CD14-positive monocyte (primary cell): ENCODE measurements at places on chromosomes 2 and 18. TPM values are rescaled to one million over a fixed set of nuclear protein-coding genes. Genes with fewer than 3 reads are reported as not detected.

CEBPZOS gene
- 19.3 TPM for polyA plus RNA-seq

LYPD1 gene
- not detected for polyA plus RNA-seq

PRSS56 gene
- polyA plus RNA-seq: not detected

ECEL1 gene
- polyA plus RNA-seq: not detected

IL1RN gene
- 109 TPM for polyA plus RNA-seq

NETO1 gene
- polyA plus RNA-seq: not detected

DNA sequence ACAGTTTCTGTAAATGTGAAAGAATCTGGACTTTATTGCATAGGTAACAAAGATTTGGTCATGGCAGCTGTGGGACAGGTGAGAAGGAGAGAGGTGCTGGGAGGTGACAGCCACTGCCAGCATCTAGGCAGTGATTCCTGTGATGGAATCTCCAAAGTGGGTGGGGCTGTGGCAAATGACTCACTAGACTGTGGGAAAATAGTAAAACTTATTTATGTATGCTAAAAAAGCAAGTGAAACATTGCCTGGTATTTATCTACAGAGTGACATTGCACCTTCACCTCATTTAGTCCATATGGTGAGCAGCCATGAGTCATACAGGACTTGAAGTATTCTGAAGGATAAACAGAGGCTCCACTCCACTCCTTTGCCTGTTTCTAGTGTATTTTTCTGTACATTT lies 145.3 kb upstream of the MEX3C start:
- no peak for DNase-seq

- peak; percentile 82 for DNase-seq
Measured at GRCh38 chr18:48022531-48023329, 92.3 kb upstream of the SMAD2 start.

DNA sequence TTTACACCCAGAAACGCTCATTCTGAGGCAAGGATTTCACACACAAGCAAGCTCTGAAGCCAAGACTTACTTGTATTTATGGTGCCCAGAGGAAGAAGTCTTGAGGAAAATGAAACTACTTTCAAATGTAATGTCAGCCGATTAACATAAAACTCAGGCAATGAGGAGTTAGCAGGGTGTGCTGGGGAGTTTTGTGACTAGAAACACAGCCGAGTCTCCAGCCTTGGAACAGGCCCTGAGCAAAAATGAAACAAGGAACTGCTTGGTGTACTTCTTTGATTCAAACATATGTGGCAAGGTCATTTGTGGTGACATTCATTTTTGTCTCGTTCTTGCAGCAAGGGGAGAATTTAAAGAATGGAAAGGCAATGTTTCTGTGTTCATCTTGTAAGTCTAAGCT lies 4.5 kb downstream of the DYTN start:
- peak; percentile 27 for DNase-seq

- peak; percentile 89 for DNase-seq
Measured at GRCh38 chr2:233165895-233166661, 85.4 kb upstream of the ATG16L1 start.

GRCh38 chr2:226411727-226412360 lies 387.8 kb downstream of the IRS1 start:
- peak; percentile 70 for DNase-seq

DNA sequence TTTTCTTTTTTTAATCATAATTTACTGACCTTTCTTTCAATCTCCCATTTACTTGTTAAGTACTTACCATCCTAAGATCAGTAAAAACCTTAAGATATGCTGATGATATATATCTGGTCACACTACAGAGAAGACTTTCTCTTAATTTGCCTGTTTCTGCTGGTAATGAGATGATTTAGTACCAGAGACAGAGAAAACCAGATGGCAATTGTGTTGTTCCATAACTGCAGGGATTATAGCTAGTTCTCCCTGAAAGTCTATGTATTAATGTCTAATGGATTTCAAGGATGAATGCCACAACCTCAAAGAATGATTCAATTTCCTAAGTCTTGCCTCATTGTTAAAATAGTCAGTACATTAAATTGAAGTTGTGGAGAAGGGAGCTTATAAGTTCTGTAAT lies 40.3 kb downstream of the SNTG2 start:
- DNase-seq: no peak

- no peak for DNase-seq
Measured at GRCh38 chr2:83068714-83069113, 1390.4 kb downstream of the SUCLG1 start.

DNA sequence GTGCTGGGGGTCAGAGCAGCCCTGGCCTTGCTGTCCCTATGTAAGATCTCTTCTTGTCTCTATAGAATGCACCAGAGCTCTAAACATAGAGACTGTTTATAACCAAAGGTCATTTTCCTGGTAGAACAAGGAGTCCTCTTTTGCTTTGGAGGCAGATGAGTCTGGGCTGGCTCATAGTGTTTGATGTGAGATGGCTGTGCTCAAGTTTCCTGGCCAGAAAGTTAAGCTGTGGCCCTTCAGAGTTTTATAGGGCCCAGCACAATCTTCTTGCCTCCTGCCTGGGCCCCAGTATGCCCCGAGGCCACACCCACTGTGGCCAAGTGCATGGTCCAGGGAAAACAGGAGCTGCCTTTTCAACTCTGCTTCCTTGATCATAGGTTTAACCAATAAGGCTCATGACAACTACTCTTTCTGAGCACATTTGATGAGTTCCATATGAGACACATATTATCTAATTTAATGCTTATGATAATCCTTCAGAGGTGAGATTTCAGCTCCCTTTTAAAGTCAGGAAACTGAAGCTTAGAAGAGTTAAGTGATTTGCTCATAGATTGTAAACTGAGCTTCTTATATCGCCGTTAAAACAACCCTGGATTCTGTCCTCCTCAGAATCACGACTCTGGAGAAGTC lies 66.3 kb downstream of the MYCN start:
- no peak for DNase-seq

GRCh38 chr2:26279886-26280285 lies 35.1 kb downstream of the HADHB start:
- DNase-seq: no peak

DNA sequence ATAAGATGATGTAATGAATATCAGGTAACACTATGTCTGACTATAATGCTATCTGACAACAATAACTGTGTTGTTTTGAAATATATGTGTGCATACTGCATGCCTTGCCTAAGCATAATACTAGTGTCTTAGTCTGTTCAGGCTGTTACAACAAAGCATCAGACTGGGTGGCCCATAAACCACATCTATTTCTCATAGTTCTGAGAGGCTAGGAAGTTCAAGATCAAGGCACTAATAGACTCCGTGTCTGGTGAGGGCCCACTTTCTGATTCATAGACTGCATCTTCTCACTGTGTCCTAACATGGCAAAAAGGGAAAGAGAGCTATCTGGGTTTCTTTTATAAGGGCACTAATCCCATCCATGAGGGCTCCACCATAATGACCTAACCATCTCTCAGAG lies 80.1 kb downstream of the SUCLG1 start:
- DNase-seq: no peak

- no peak for DNase-seq
Measured at GRCh38 chr2:5914811-5915611, 222.8 kb downstream of the SOX11 start.

DNA sequence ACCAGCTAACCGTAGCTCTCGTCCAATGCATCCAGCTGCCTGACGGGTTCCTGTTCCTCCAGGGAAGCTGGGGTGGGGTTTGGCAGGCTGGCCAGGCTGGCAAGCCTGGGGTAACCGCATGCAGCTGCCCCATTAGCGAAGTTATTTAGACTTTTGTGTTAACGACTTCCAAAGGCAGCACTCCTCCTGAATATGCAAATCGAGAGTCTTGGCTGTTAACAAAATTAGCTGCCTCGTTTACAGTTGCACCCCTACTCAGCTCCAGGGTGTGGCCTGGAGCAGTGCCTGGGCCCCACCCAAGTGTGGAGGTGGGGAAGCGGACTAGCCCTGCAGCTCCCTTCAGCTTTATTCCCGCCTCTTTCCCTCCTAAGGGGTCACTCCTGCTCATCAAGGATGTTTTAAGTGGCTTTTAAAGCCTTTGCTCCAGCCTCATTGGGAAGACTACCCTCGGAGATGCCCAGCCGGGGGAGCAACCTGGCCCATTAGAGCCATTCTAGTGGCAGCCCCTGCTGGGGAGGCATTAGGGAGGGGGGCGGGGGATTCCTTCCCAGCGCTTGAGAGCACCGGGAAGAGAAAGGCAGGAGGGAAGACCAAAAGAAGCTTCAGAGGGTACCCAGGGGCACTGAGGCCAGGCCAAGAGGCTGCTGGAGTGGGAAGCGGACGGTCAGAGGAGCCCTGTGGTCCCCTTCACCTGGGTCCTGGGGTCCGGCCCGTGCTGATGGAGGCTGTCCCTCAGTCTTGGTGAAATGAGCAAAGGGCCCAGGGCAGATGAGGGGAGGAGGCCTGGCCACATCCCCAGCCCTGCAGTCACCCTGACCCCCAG lies 204.1 kb downstream of the CELF4 start:
- no peak for DNase-seq

- no peak for DNase-seq
Measured at GRCh38 chr2:26583381-26583911, 57.7 kb downstream of the CIB4 start.

GRCh38 chr2:4465671-4466070 lies 762.3 kb downstream of the DCDC2C start:
- DNase-seq: no peak

- DNase-seq: no peak
Measured at GRCh38 chr2:86621280-86621943, 2.3 kb downstream of the RNF103 start.

GRCh38 chr2:41206004-41206403 lies 754.1 kb upstream of the SLC8A1 start:
- no peak for DNase-seq

GRCh38 chr2:1152375-1152774 lies 201.7 kb downstream of the SNTG2 start:
- DNase-seq: no peak

GRCh38 chr2:66531155-66531554 lies 96.2 kb downstream of the MEIS1 start:
- DNase-seq: no peak

GRCh38 chr2:180124273-180125139 lies 117.4 kb upstream of the CWC22 start:
- peak; percentile 16 for DNase-seq

DNA sequence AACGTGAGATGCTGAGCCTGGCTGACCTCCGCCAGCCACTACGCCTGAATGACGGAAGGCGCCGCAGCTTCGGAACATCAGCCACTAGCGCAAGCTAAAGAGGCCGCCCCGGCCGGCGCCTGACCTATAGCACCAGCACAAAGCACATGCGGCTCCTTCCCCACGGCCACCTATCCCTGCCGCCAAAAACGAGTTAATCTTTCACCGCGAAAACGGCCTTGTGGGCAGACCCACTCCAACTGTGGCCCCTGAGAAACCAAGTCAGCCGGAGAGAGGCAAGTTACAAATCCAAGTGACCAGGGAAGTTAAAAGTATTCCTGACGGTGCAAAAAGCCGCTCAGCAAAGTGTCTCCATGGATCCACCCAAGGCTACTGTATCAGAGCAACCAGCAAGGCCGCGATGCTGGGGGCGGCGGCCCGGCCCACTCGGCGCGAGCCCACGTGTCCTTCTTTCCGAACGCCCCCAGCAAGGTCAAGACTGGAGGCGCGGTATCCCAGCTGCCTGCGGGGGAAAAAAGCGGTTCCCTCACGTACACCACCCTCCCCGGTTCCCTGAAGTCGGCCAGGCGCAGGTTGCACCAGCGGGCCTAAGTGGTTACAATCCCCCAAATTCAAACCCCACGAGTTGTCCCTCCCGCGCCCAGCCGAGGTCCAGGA lies 575 bp downstream of the HSPD1 start:
- peak; percentile 47 for DNase-seq

DNA sequence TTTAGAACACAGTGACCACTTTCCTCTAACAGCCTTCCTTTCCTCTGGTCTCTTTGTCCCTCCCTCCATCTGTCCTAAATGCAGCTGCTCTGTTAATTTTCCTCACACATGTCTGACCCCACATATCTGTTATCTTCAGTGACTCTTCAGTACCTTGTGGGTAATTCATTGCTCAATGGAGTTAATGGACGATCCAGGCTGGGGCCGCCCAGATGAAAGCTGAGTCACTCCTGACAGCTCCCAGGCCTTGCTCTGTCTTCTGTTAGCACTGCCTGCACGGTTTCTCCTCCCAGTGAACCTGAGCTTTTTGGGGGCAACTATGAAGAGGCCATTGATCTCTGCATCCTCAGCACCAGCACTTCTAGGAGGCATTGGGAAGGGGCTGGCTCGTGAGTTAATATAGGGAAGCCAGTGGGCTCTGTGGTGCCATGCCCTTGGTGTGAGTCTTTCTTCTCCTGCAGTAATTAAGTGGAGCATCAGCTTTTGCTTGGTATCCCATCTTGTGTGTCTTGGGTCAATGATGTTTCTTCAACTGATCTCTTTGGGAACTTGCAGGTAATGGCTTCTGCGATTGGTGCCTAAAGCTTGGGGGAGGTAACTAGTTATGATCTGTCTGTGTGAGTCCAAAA lies 67.3 kb downstream of the SNORC start:
- DNase-seq: no peak

- peak; percentile 58 for DNase-seq
Measured at GRCh38 chr2:16832910-16833309, 167.3 kb upstream of the CYRIA start.

GRCh38 chr2:170217778-170218251 lies 39.9 kb downstream of the MYO3B start:
- DNase-seq: no peak
